Fibroblast of the conjunctiva (primary cell): ENCODE measurements at places on chromosomes 7 and 10.
A peak's percentile ranks its signal among the peaks of the same experiment; 100 is the strongest.

- no peak for DNase-seq
Observed at GRCh38 chr10:49396666-49396999, 744 bp upstream of the DRGX start.

DNA sequence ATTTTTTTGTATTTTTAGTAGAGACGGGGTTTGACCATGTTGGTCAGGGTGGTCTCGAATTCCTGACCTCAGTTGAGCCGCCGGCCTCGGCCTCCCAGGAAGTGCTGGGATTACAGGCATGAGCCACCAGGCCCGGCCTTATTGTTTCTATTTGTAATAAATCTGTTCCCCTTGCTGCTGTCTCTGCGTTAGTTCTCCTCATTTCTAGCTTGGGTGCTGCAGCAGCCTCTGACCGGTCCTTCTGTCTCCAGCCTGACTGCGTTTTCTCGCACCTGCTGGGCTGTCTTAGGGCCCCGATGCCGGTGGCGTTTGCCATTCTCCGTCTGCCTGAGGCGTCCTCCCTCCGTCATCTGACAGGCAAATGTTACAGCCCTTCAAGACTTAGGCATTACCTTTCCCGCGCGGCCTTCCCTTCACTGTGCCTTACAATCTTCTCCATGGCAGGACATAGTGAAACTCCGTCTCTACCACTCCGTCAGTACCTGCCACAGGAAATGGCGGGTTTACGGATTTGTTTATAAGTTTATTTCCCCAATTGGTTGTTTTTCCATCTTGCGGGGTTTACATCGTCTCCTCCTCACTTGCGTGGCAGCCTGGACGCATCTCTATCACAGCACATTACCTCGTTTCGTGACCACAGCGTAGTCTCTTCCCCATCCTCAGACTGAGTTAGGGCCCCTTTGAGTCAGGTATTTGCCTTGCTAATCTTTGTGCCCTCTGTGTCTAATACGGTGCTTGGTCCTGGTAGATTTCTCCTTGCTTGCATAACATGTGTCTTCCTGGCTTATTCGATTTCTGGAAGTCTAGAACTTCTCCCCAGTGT, 2.3 kb upstream of the GIMAP8 start:
- no peak for DNase-seq

- DNase-seq: no peak
Observed at GRCh38 chr10:63438506-63439498, 27.0 kb downstream of the JMJD1C start.

GRCh38 chr7:134920026-134920753, 66.1 kb upstream of the AGBL3 start:
- DNase-seq: peak; percentile 89
